ENCODE measurements at places on chromosomes 6 and 20.

- DNase-seq: no peak
Measured at GRCh38 chr6:23445157-23445710, 680.8 kb upstream of the NRSN1 start.

DNA sequence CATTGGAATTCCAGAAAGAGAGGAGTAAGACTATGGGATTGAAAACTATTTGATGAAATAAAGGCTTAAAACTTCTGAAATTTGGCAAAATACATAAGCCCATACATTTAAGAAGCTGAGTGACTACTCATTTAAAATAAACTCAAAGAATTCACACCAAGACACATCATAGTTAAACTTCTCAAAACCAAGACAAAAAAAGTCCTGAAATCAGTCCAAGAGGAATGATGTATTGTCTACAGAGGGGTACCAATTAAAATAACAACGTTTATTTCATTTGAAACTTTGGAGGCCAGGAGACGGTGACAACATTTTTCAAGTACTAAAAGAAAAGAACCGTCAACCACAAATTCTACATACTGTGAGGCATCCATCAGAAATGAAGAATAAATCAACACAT lies 841.4 kb upstream of the MAP3K7 start:
- no peak for DNase-seq

DNA sequence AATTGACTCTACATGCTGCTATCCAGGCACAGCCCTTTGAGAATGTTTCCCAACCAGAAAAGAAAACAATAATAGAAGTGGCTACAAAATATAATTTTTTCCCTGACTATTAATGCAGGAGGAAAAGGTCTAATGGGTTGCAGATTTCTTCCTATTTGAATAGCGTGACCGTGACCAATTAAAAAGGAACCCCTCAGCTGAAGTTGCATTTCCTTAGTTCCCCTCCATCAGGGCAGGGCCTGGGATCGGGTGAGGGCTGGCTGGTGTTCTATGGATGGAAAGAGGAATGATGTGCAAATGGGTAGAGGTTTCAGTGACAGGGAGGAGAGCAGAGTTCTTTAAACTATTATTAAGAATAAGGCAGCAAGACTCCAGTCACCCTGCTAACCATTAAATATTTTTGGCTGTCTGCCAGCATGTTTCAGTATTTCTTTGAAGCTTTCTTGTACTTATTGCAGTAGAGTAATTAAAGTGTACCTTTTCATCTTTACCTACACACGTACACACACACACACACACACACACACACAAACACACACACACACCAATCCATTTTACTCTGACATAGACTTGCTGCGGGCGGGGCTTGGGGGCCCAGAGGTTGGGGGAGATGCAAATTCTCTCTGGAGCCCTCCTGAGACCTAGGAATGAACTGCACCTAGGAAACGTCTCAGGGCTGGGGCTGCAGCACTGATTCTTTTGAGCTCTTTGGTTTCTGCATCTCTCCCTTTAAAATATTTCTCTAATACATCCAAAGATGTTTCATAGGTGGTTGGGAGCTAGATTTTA lies 154.8 kb upstream of the SLC35B3 start:
- no peak for DNase-seq

DNA sequence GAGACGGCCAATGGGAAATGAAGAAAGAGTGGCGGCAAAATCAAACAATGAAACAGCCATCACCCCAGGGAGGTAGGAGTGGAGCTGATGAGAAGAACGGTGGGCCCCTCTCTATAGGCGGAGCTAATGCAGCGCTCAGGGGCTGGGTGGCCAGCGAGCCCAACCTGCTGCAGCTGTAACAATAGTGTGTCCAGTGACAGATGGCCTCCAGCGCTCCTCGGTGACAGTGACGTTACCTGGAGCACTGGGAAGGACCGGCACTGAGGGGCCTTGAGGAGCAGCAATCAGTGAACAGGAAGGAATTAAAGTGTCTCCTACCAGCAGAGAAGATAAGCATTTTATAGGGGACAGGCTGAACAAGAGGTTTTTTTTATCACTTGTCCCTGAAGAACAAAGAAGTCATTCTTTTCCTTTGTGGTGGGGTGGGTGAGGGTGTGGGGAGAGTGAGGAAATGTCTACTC lies 81.6 kb downstream of the FOXA2 start:
- DNase-seq: no peak

DNA sequence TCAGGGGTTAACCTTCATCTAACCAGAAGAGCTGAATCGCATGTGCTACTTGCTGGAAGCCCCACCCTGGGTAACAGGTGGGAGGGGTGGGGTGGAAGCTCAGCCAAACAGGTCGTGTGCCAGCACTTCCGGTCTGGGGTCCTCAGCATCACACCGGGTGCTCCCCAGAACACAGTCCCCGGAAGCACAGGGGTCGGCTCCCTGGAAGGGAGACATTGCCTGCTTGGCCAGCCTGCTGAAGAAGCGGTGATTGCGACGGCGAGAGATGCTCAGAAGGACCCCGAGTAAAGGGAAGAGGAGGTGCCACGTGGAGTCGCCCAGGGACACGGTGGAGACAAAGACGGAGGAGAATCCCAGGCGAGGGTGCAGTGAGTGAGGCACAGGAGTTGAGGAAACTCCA lies 36.5 kb downstream of the MYT1 start:
- no peak for DNase-seq

GRCh38 chr6:139277587-139277986 lies 14.2 kb downstream of the TXLNB start:
- no peak for DNase-seq

DNA sequence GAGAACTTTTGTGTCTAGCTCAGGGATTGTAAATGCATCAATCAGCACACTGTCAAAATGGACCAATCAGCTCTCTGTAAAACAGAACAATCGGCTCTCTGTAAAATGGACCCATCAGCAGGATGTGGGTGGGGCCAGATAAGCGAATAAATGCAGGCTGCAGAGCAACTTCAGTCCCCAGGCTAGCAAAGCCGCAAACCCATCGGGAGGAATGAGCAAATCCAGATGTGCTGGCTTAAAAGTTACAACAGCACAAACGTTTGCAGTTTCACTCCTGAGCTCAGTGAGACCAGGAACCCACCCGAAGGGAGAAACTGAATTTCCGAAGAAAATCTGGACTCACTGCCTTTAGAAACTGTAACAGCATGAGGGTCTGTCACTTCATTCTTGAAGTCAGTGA lies 21.9 kb upstream of the MBOAT1 start:
- DNase-seq: no peak

GRCh38 chr6:85368631-85369030 lies 81.3 kb upstream of the NT5E start:
- DNase-seq: no peak

- DNase-seq: no peak
Measured at GRCh38 chr6:163207431-163208383, 206.8 kb upstream of the QKI start.

DNA sequence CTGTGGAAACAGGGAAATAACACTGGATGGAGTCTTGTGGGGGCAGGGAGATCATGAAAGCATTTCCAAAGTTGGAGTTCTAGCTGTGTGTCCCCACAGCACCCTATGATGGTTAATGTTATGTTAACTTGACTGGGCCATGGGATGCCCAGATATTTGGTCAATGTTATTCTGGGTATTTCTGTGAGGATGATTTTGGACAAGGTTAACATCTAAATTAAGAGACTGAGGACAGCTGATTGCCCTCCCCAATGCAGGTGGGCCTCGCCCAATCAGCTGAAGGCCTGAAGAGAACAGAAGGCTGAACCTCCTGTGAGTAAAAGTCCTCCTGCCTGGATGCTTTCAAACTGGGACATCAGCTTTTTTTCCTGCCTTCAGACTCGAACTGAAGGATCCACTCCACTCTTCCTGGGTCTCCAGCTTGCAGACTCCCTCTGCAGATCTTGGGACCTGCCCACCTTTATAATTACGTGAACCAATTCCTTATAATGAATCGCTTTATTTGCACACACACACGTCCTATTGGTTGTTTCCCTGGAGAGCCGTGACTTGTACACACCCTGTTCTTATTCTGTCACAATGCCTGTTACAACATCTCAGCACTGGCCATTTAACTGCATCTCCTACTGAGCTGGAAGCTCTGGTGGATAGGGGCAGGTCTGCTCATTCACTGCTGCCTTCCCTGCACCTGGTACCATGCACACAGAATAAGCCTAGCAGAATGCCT lies 99.5 kb upstream of the IYD start:
- no peak for DNase-seq

GRCh38 chr20:21571841-21572690 lies 58.2 kb upstream of the NKX2-2 start:
- no peak for DNase-seq

GRCh38 chr6:101125380-101125971 lies 244.3 kb upstream of the ASCC3 start:
- no peak for DNase-seq

DNA sequence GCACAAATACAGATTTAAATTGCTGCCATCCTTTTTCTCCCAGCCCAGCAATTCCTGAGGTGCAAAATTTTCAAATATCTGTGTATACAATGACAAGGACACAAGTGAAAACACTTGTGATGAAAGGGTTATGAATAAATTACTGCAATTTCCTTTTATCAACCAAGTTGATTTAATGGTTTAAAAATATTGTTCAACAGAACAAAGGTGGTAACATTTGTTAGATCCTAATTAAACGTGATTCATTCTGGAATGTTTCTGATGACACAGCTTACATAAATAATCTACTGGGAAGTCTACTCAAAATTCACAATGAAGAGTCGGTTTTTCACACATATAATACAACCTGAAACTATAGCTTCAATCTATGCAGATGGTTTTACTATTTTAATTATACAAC lies 17.1 kb downstream of the B4GALT5 start:
- no peak for DNase-seq

DNA sequence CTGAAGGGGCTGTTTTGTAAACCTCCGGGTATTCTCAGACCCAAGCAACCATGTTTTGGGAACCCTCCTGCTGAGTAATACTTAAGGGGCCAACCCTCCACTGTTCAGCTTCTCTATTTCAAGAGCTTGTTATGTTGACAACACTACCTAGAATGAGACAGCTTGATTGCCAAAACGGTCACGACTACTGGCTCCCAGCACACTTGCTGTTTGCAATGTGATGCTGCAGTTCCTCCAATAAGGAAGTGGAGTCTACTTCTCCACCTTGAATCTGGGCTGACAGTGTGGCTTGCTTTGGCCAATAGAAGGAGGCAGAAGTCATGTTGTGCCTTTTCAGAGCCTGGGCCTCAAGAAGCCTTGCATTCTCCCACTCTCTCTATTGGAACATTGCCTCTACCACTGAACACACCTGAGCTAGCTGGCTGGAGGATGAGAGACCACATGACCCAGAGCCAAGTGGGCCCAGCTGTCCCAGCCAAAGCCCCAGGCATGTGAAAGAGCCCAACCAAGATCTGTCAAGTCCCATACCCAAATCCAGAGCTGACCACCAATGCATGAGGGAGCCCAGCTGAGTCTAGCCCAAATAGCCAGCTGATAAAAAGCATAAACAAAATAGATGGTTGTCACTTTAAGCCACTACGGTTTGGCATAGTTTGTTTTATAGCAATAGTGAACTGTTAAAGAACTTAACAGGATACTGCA lies 108.0 kb downstream of the PRND start:
- DNase-seq: no peak

- no peak for DNase-seq
Measured at GRCh38 chr20:31537116-31537871, 23.1 kb downstream of the HM13 start.

GRCh38 chr6:61950811-61951210 lies 335.2 kb downstream of the KHDRBS2 start:
- DNase-seq: no peak

DNA sequence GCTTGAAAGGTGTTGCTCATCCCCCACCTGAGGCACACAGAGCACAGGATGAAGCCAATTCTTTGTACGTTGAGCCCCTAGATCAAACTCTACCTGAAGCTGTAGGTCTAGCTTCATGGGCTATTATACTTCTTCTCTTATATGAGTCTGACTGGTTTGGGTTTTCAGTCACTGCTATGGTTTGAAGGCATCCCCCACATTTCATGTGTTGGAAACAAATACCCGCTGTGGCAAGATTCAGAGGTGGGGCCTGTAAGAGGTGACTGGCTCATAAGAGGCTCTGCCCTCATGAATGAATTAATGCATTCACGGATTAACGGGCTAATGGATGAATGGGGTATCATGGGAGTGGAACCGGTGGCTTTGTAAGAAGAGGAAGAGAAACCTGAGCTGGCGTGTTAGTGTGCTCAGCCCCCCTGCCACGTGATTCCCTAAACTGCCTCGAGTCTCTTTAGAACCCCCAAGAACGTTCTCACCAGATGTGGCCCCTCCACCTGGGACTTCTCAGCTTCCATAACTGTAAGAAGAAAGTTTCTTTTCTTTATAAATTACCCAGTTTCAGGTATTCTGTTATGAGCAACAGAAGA lies 39.2 kb downstream of the PREX1 start:
- no peak for DNase-seq

DNA sequence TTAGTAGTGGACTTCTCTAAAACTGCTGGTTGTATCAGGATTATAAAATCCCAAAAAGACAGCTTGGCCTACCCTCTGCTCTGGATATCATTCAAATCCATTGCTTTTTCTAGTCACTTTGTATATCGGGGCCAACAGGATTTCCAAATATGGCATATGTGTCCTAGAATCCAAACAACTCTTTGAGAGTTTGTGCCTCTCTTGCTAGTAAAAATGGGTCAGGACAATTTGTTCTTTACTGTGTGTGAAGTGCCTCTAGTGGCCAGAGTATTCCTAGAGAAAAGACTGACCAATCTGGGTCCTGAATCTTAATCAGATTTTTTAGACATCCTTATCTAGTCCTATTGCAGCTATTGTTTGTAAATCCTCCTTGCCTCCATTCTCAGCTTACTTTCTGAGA lies 33.5 kb upstream of the MANEA start:
- DNase-seq: no peak

GRCh38 chr6:119142041-119142440 lies 63.6 kb upstream of the FAM184A start:
- no peak for DNase-seq

- DNase-seq: no peak
Measured at GRCh38 chr20:48706116-48706656, 121.6 kb downstream of the PREX1 start.

- DNase-seq: no peak
Measured at GRCh38 chr6:108616973-108617372, 56.3 kb downstream of the FOXO3 start.

DNA sequence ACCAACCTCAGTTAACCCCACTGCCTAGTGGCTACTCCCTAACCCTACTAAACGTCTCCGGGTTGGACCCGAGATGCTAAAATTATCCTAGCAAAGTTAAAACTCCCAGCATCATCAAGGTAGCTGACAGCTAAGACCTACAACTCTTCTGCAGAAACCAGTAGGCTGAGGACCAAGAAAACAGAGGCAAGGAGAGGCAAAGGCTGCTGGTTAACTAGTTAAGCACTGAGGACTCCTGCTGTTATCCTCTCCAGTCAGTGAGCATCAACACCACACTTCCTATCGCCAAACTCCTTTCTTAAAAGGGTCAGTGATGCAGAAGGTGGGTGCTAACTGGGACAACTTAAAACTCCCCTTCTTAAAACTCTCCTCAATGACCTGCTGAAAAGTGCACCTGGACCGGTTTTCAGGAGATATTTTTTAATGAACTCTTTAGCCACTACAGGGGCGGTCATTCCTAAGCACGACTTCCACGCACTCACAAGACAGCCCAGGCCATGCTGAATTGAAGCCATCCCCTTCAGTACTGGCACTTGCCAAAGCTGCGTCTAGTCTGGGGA lies 1.7 kb downstream of the TRERF1 start:
- DNase-seq: no peak

- DNase-seq: no peak
Measured at GRCh38 chr6:107820338-107821261, 3.5 kb downstream of the SCML4 start.

Measured in NCI-H510A (cell line).